PC-9 (cell line): ENCODE measurements at places on chromosomes 4 and X.
A peak's percentile ranks its signal among the peaks of the same experiment; 100 is the strongest.

- no peaks in the 10 kb centered on the region for H3K4me1 ChIP-seq
- no peak overlapping the region for H3K27ac ChIP-seq
- H3K36me3 ChIP-seq = no peaks in the 10 kb centered on the region
- no peaks in the 10 kb centered on the region for H3K27me3 ChIP-seq
Observed at GRCh38 chrX:53239474-53239873, 14.5 kb upstream of the KDM5C start.

DNA sequence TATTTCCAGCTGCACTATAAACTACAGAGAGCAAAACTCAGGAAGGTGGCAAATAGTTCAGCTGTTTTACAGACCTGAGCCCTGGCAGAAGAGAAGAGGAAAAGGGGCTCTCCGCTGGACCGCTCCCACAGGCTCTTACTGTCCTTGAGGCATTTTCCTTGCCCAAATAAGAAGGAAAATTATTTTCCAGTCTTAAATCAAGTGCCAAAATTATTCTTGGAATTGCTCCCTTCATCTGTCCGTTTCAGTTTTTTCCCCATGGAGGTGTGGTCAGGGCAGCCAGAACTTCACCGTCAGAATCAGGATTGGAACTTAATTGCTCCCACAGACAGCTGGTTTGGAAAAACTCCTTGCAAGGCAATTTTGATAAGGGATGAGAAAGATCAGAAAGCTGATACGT is 35.2 kb upstream of the SPINK2 start:
- no peak overlapping the region for H3K27ac ChIP-seq
- H3K27me3 ChIP-seq = no peaks in the 10 kb centered on the region
- no peak overlapping the region for H3K4me3 ChIP-seq
- no peaks in the 10 kb centered on the region for H3K36me3 ChIP-seq
- no peaks in the 10 kb centered on the region for H3K4me1 ChIP-seq
- DNase-seq = no peak

DNA sequence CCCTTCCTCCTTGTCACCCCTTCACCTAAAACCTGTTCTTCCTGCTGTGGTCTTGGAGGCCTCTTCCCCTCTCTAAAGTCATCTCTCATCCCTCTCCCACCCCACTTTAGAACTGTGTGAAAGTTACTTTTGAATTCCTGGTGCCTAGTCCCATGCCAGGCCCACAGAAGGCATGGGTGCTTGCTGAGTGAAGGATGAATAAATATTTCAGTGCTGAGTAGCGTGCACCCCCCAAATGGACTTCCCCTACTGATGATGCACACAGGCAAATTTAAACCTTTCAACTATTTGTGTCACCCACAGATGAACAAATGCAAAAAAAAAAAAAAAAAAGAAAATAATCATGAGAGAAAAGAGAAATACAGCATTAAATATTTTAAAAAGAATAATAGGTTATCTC is 19.8 kb downstream of the PSMD10 start:
- H3K4me3 ChIP-seq = no peak overlapping the region
- DNase-seq = no peak
- H3K36me3 ChIP-seq = no peaks in the 10 kb centered on the region
- no peaks in the 10 kb centered on the region for H3K27me3 ChIP-seq

DNA sequence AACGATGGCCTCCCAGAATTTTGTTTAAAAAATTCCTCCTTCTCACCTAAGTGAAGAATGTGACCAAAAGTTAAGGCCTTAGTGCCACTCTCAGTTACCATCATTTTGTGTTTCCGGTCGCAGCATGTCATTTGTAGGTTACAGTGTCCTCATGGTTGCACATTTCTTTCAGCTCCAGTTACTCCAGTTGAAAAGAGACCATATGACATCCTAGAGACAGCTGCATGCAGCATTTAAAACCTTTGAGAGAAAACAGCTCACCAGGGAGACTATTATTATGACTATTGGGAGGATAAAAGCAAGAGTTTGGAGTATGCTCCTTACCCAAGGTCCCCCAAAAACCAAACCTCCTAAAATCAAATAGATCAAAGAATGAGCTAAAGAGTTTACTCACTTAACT is 45.8 kb downstream of the MGARP start:
- H3K27me3 ChIP-seq = no peaks in the 10 kb centered on the region
- H3K4me1 ChIP-seq = no peaks in the 10 kb centered on the region
- no peaks in the 10 kb centered on the region for H3K36me3 ChIP-seq
- H3K4me3 ChIP-seq = no peak overlapping the region
- DNase-seq = no peak

- DNase-seq = no peak
- no peaks in the 10 kb centered on the region for H3K27me3 ChIP-seq
- no peaks in the 10 kb centered on the region for H3K36me3 ChIP-seq
- no peak overlapping the region for H3K4me3 ChIP-seq
Observed at GRCh38 chr4:79875344-79875899, 197.6 kb downstream of the ANTXR2 start.

- no peaks in the 10 kb centered on the region for H3K36me3 ChIP-seq
- peak overlapping the region; percentile 73 for H3K27ac ChIP-seq
- peaks cover 62% of the 10 kb centered on the region for H3K4me1 ChIP-seq
Observed at GRCh38 chr4:140252141-140252741, 98.3 kb upstream of the MAML3 start.

- no peak overlapping the region for H3K27ac ChIP-seq
- H3K36me3 ChIP-seq = no peaks in the 10 kb centered on the region
- H3K27me3 ChIP-seq = peaks cover 78% of the 10 kb centered on the region
- H3K4me1 ChIP-seq = no peaks in the 10 kb centered on the region
- DNase-seq = no peak
Observed at GRCh38 chr4:3681191-3681590, 85.0 kb upstream of the ADRA2C start.

DNA sequence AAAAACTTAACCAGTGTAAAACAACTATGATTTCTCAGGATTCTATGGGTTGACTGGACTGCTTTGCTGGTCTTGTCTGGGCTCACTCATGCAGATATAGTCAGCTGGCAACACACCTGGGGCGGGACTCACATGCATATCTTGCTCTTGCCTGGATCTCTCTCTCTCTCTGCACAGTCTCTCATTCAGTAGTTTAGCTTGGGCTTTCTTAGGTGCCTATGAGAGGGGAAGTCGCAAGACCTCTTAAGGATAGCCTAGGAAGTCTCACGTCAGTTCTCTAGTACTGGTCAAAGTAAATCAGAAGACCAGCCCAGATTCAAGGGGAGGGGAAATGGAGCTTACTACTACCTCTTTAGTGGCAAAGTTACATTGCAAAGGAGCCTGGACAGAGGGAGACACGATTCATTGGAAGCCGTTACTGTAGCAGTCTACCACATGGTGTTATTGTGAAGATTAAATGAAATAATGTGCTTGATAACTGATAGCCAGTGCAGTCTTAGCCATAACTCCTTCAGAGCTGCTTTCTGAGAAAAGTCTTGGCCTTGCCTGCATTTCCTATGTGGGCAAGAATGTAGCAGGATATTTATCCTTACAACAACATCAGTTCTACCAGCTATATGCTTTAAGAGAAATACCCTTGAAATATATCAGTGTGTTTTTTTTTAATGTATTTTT is 2.1 kb downstream of the COPS4 start:
- no peaks in the 10 kb centered on the region for H3K36me3 ChIP-seq
- H3K4me3 ChIP-seq = no peak overlapping the region
- DNase-seq = no peak
- H3K4me1 ChIP-seq = peaks cover 4% of the 10 kb centered on the region

- H3K27ac ChIP-seq = no peak overlapping the region
- no peaks in the 10 kb centered on the region for H3K27me3 ChIP-seq
- no peaks in the 10 kb centered on the region for H3K4me1 ChIP-seq
- H3K4me3 ChIP-seq = no peak overlapping the region
- H3K36me3 ChIP-seq = no peaks in the 10 kb centered on the region
Observed at GRCh38 chr4:161279095-161279494, 884.7 kb downstream of the FSTL5 start.

GRCh38 chrX:110316351-110317060 is 1.4 kb downstream of the AMMECR1 start:
- peak overlapping the region; percentile 63 for H3K4me3 ChIP-seq
- no peak for DNase-seq
- no peaks in the 10 kb centered on the region for H3K27me3 ChIP-seq
- H3K27ac ChIP-seq = peak overlapping the region; percentile 85
- H3K4me1 ChIP-seq = peaks cover 35% of the 10 kb centered on the region

GRCh38 chrX:152904151-152905080 is 6.5 kb downstream of the ZNF185 start:
- no peaks in the 10 kb centered on the region for H3K27me3 ChIP-seq
- peaks cover 20% of the 10 kb centered on the region for H3K4me1 ChIP-seq
- H3K36me3 ChIP-seq = no peaks in the 10 kb centered on the region
- no peak overlapping the region for H3K4me3 ChIP-seq

DNA sequence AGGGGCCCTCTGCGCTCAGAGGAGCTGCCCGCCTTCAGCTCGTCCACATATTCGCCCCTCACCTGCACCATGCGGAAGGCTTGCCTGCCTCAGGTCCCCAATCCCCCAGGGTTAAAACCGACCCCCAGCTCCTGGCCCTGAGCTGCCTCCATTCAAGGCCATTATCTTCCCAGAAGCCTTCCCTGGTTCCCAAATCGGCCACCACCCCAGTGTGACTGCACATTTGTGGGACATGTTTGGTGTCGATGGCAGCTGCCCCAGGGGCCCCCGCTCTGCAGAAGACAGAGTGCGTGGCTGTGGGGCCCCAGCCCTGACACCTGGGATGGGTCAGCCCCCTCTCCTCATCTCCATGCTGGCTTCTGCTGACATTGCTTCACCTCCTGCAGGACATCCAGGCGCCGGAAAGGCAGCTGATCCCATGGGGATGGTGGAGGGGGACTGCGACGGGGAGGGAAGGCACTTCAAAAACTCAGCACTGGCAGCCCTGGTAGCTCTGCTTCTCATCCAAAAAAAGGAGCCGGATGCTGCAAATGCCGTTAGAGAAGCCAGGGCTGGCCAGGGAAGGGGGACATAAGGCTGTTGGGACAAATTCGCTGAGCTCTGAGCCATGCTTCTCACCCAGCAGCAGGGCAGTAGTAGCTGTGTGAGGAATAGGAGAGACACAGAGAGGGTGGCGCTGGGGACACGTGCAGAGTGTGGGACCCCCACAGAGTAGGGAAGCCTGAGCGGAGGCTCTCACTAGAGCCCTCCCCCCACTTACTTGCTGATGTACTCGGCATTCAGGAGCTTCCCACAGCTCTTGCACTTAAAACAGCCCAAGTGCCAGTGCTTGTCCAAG is 78.5 kb downstream of the ABLIM2 start:
- no peak overlapping the region for H3K27ac ChIP-seq
- no peaks in the 10 kb centered on the region for H3K36me3 ChIP-seq
- H3K27me3 ChIP-seq = peaks cover 7% of the 10 kb centered on the region
- H3K4me3 ChIP-seq = no peak overlapping the region
- no peak for DNase-seq
- no peaks in the 10 kb centered on the region for H3K4me1 ChIP-seq

DNA sequence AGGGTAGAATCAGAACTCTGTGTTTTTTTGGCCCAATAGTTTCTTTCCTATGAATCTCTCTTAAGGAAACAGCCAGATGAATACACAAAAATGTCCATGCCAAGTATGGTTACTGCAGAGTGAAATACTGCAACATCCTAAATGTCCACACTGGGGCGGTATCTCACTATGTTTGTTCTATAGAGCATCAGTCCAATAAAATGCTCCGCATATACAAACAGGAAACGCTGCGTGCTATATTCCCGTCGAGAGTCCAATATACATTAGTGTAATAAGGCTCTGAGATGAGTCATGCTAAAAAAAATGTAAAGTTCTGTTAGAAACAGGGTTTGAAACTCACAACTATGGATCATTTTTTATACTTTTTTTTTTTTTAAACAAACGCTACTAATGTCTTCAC is 72.9 kb upstream of the ENOX2 start:
- no peak overlapping the region for H3K27ac ChIP-seq
- peak; percentile 47 for DNase-seq
- no peaks in the 10 kb centered on the region for H3K4me1 ChIP-seq
- H3K36me3 ChIP-seq = no peaks in the 10 kb centered on the region

DNA sequence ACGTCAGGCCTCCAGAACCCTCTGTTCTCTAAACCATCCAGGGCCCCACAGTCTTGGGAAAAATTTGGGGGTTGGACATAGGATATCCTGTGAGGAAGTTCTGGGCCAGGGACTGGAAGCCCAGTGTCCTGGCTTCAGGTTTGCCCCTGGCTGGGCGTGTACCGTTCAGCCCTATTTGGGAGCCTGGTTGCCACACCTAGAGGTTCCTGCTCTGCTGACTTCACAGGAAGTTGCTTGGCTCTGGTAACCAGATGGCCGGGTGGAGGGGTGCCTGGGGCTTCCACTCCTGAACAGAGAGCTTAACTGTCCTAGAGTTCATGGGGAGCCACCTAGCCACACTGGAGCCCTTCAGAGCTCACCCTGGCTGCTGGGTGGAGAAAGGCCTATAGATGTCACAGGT is 1.1 kb downstream of the TAFAZZIN start:
- H3K27me3 ChIP-seq = no peaks in the 10 kb centered on the region
- peaks cover 19% of the 10 kb centered on the region for H3K4me1 ChIP-seq
- DNase-seq = no peak
- H3K27ac ChIP-seq = 0 out of 2 replicates have a peak overlapping the region, but pooled peaks have one; percentile 29

DNA sequence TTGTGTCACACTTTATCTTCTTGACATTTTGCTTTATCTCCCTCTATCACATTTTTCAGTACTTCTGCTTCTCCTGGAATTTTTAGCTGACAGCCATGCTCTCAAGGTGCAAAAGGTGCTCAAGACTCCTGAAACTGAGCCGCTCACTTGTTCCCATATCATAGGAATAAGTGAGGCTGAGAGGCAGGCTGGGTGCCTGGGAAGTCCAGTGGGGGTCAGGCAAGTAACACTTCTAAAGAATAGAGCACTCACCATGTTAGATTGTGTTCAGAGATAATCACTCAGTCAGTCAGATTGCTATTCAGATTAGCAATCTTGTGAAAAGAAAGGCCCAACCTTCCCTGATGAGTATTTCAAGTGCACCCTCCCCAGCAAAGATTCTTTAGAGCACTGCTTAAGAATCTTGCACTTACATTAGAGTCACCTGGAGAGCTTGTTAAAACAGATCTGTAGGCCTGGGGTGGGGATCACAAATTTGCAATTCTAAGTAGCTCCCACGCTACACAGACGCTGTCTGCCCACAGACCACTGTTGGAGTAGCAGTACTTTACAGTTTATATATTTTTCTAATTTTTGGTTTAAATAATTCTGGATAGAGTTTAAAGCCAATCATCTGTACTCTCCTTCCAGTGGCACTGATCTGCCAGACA is 23.1 kb upstream of the LRAT start:
- no peaks in the 10 kb centered on the region for H3K27me3 ChIP-seq
- H3K36me3 ChIP-seq = no peaks in the 10 kb centered on the region
- DNase-seq = no peak
- no peak overlapping the region for H3K27ac ChIP-seq
- no peaks in the 10 kb centered on the region for H3K4me1 ChIP-seq

- H3K4me3 ChIP-seq = no peak overlapping the region
- no peaks in the 10 kb centered on the region for H3K27me3 ChIP-seq
- H3K36me3 ChIP-seq = no peaks in the 10 kb centered on the region
- H3K27ac ChIP-seq = no peak overlapping the region
- no peak for DNase-seq
- H3K4me1 ChIP-seq = peaks cover 26% of the 10 kb centered on the region
Observed at GRCh38 chr4:55758570-55758969, 61.0 kb upstream of the EXOC1L start.

GRCh38 chr4:90290345-90290744 is 163.2 kb downstream of the CCSER1 start:
- H3K27me3 ChIP-seq = no peaks in the 10 kb centered on the region
- H3K4me3 ChIP-seq = no peak overlapping the region
